ENCODE measurements at places on chromosomes 1 and 21.
A peak's percentile ranks its signal among the peaks of the same experiment; 100 is the strongest.

DNA sequence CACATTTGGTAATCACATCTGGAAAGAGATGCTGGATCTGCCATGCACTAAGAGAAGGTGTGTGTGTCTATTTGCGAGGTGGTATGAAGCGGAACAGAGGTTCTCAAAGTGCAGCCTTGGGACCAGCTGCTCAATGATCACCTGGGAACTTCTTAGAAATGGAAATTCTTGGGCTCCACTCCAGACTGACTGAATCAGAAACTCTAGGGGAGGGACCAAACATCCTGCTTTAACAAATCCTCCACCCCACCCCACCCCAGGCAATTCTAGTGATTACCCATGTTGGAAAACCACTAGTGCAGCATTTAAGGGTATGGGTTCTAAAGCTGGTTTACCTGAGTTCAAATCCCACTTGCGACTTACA, 143.9 kb upstream of the JUN start:
- no peak for DNase-seq

DNA sequence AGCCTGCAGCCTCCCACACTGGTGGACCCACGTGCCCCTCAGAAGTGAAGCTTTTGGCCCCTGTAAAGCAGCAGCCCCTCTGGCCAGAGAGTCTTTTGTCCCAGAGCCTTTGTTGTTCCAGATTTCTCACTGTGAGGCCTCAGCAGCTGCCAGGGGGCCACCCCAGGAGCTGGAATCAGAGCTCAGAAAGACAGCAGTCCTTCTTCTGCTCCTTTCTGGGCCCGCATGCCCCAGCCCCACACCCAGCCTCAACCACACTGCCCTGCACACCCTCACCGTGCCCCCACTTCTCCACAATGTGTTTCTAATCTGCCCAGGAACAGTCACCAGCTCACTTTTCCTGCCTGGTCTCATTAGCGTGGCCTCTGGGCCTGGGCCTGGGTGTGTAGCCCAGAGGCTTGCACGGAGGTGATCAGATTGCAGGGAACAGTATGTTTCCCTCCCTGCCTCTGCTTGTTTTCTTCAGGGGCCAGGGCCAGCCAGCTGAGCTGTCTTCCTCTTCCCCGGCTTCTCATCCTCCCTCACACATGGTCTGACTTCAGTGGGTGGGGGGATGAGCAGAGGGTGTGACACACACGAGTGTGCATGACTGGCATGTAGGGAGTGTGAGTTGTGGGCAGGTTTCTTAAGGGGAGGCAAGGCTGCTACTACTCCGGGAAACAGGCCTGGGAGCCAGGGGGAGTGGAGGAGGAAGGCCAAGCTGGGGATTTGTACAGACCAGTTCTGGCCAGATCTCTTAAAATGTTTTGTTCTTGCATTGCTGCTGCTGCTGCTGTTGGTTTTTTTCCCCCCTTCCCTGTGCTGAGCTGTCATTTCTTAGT, 82.5 kb upstream of the ZNF648 start:
- peak; percentile 82 for DNase-seq

GRCh38 chr21:29670228-29670627, 269.6 kb downstream of the GRIK1 start:
- no peak for DNase-seq

DNA sequence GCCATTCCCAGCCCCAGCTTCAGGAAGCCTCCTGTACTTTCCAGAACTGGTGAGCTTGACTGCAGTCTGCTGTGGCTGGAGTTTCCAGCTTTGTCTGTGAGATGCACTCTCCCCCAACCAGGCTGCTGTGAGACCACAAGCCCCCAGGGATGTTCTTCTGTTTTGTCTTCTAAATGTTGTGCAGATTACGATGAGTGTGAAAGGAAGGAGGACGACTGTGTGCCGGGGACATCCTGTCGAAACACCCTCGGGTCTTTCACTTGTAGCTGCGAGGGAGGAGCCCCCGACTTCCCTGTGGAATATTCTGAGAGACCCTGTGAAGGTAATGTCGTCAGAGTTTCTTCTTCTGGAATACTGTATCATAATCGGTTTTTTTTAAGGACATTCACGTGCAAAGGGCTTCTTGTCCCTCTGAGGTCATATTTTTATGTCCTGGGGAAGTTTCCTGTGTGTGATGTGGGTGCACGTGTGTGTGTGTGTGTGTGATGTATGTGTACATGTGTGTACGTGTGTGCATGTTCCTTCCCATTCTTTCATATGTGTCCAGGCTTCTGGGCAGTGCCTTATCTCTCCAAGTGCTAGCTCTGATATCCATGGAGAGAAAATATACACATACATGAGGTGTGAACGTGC, 49.9 kb downstream of the UMODL1 start:
- DNase-seq = no peak

GRCh38 chr1:159594625-159595405, 7.2 kb downstream of the APCS start:
- DNase-seq = no peak

DNA sequence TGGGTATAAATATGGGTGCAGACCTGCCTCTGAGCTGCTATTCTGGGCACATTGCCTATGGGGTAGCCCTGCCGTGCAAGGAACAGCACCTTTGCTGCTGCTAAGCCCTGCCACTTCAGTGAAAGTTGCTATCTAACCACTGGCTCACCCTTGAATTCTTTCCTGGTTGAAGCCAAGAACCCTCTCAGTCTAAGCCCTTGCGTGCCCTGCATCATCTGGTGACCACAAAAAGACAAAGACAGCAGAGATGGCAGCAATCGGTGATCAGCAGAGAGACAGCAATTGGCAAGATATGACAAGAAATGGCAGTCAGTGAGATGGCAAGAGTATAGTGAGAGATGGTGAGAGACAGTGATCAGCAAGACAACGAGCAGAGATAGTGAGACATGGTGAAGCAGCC, 418.3 kb downstream of the MATN1 start:
- DNase-seq = no peak

GRCh38 chr1:177275736-177276135, 105.0 kb downstream of the BRINP2 start:
- no peak for DNase-seq

GRCh38 chr21:15003463-15004135, 61.2 kb downstream of the NRIP1 start:
- DNase-seq = no peak

DNA sequence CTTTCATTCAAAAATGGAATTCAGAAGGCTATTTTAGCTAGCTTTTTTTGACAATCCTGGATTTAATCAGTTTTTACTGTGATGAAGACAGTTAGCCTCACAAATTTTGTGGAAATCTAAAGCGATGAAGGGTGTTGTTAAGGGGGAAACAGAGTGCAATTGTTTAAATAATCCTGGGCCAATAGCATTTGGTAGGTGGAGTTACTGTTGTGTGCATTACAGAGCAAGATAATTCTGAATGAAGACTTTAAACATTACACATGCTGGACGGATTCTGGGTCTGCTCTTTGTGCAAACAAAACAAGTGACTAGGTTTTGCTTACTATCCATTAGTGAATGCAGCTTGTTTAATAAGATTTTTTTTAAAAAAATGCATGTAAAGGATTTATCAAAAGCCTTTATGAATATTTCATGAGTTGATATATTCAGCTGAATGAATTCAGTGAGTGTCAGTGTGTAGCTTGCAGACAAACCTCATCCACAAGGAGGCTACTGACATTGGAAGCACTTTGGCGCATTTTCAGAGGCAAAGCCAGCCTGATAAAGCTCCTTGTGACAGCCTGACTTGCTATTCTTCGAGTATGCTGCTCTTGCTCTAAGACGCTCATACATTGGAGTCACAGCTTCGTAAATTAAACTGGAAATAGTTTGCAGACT, 199.6 kb downstream of the PDE4B start:
- DNase-seq = peak; percentile 95

- DNase-seq = no peak
Observed at GRCh38 chr1:155466996-155467395, 95.6 kb downstream of the ASH1L start.

- DNase-seq = peak; percentile 7
Observed at GRCh38 chr1:92168657-92169056, 49.1 kb upstream of the C1orf146 start.

DNA sequence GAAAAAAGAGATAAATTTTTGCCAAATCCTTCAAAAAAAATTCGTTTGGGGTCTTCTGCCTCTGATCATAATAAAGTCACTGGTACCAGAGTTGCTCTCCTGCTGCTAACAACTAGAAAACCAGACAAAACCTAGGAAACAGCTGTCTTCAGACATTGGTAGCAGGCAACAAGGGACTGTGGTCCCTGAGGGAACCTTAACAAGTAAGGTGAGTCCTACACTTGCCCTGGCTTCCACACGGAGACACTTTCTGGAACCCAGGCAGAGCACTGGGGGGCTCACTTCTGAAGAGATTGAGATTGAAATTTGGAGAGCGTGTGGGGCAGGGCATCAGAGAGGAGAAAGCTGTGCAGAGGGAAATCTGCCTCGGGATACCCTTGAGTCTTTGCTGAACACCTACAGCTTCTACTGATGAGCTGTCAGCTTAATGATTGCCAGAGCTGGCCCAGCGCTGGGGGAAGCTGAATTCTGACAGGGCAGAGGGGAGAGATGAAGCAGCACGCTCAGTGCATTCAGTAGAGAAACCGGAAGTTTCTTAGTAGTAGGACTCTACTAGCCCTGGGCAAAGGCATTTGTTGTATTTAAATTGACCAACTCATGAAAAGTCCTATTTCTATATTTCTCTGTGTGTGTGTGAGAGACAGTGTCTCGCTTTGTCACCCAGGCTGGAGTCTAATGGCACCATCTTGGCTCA, 18.5 kb upstream of the FAM89A start:
- no peak for DNase-seq

- DNase-seq = no peak
Observed at GRCh38 chr1:91836331-91837040, 49.5 kb downstream of the TGFBR3 start.
